Nephron progenitor cell (in vitro differentiated cells): ENCODE measurements at places on chromosomes 12 and 14.

- DNase-seq, result no peak
Measured at GRCh38 chr12:13049816-13050215, 5.6 kb downstream of the FAM234B start.

DNA sequence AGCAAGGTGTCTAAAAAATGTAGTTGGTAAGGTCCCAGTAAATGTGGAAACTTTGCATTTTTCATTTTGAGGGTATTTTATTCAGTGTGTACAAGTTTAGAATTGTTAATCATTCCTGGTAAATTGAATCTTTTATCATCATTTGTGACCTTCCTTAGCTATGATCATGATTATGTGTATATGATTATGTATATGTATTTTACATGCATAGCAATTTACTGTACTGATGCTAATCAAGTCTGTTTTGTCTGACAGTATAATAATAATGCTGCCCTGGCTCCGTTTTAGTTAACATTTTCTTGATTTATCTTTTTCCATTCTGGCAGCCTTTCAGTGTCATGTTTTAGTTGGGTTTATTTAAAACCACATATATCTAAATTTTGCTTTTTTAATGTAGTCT lies 9.4 kb downstream of the WASHC4 start:
- no peak for DNase-seq

GRCh38 chr12:68236421-68237059 lies 10.9 kb upstream of the IL26 start:
- no peak for DNase-seq

DNA sequence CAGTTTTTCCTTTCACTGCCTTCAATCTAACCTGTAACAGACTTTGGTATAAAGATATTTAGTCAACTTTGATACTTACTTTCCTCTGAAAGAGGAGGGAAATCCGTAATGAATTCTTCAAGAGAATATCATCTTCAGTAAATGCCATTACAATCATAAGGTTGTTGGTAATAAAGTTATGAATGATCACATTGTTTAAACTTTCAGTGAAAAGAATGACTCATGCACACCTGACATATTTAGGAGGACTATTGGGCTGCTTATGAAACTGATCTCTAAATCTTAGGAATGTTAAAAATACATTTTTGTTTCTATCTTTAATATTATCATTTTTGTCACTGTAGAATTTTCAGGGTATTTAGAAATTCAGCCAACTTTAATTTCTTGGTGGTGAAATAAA lies 474.7 kb downstream of the SLC16A7 start:
- DNase-seq, result no peak
